Tibial nerve (tissue), 4 donors: ENCODE measurements at places on chromosomes 3 and 15.

DNA sequence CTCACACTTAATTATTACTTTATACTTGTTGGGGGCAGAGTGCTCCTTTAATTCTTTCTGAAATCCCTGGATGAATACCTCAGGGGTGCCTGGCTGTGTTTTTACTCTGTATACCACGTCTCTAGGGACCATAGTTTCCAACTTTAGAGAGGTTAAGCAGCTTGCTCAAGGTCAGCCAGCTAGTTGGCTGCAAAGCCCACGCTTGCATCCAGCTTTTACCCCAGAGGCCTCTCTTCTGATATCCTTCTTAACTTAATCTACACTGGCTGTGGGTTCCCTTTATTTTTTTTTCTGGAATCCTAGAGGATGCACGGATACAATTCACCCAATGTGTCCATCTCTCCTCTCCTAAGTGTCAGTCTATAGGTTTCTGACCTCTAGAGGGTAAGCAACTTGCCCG is 1.4 kb downstream of the PDZRN3 start:
- DNase-seq, result no peak

DNA sequence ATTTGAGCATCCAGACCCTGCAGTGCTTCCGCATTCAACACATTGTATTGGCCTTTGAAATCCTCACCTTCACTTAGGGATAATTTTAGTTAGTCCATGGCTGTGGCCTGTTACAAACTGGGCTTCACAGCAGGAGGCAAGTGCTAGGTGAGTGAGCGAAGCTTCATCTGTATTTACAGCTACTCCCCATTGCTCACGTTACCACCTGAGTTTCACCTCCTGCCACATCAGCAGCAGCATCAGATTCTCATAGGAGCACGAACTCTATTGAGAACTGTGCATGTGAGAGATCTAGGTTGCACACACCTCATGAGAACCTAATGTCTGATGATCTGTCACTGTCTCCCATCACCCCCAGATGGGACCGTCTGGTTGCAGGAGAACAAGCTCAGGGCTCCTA is 222.1 kb upstream of the NR2F2 start:
- DNase-seq, result no peak

DNA sequence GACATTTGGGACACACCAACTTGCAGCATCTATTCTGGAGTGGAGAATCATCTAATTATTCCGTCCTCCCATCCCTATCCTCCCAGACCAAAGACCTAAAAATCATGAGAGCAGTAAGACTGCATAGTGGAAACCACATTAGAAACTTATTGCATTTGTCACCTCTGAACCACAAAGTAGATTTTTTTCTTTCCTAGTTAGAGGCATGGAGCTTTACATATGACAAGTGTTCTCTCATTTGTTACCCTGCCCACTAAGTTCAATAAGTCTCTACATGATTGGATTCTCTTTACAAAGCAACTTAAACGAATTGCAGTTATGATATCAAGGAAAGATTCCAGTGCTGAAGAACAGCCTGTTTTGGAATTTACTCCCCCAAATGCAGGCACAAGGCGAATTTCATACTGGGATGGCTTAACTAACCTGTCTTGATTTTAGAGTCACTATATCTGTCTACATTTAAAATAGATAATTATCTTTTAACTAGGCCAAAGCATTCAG is 42.3 kb upstream of the LRRFIP2 start:
- no peak for DNase-seq

- no peak for DNase-seq
Measured at GRCh38 chr3:172648747-172649146, 62.1 kb downstream of the NCEH1 start.

DNA sequence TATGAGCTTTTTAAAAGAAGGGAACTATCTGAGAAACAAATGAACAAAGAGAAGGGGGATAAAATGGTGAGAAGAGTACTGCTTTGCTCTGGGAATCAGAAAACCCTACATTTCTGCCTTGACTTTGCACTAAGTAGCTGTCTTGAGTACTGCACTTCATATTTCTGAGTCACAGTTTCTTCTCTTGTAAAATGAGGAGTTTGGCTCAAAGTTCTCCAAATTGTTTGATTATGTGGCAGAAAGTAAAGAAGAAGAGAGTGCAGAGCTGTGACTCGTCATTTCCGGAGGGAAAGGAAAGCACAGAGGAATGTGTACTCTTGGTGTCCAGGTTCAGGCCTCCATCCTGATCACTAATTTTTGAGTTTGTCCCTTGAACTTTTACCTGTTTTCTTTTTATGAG is 54.7 kb downstream of the TP63 start:
- no peak for DNase-seq

DNA sequence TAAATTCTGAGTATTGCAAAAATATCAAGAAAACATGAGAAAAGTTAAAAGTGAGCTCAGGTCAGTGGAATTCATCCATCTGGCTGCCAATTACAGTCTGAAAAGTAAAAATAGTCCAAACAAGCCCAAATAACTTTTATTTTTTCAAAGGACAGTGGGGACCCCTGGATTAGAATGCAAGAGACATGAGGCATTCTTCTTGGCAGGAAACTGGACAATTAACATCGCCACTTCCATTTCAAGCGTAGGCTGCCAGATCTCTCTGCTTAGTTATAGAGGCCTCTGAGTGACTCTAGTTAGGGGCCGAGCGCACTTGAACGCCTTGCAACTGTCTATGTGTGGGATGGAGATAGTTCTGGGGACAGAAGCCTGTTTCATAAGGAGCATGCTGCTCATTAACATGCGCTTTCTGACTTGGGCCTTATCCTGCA is 189.1 kb downstream of the GHSR start:
- no peak for DNase-seq

DNA sequence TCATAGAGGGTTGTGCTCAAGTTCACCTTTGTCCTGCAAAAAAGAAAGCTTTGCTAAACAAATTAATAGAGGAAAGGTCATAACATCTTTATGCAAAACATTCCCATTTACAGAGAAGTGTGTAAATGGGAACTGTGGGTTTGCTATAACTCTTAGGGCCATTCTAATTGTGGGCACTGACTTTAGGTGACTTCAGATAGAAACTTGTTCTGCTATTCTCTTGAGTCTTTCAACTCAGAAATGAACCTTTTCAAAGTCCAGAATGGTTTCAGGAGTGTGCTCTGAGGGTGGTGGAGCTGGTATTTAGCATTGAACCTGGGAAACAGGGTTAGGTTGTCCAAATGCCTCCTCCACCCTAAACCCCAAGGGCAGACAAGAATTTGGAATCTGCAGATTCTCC is 34.0 kb downstream of the SPTSSB start:
- no peak for DNase-seq

DNA sequence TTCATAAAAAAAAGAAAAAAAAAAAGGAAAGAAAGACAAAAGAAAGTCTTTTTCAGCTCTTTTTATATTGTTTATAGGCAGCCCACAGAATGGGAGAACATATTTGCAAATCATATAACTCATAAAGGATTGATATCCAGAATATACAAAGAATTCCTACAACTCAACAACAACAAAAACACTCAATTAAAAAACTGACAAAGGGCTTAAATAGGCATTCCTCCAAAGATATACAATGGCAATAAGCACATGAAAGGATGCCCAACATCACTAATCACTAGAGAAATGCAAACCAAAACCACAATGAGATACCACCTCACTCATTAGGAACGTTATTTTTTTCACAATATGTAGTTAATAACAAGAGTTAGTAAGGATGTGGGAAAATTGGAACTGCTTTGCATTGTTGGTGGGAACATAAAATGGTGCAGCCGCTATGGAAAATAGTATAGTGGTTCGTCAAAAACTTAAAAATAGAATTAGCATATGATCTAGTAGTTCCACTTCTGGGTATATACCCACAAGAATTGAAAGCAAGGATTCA is 54.2 kb upstream of the CMTM8 start:
- DNase-seq, result no peak

DNA sequence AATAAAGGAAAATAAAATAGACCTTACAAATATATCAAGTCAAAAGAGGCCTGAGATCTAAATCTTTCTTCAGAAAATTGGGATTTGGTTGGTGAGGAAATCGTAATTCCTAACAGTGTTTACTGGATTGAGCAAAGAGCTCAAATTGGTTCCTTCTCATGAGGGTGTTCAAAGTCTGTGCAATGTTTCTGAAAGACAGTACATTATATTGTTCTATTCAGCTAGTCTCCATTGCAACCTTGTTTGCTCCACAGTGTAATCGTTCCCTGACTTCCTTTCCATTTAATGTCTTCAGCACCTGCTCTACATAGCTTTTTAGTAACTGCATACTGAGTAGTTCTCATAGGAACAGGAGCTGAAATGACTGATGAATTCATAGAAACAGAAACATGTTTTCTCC is 326.8 kb downstream of the SUCLG2 start:
- no peak for DNase-seq

DNA sequence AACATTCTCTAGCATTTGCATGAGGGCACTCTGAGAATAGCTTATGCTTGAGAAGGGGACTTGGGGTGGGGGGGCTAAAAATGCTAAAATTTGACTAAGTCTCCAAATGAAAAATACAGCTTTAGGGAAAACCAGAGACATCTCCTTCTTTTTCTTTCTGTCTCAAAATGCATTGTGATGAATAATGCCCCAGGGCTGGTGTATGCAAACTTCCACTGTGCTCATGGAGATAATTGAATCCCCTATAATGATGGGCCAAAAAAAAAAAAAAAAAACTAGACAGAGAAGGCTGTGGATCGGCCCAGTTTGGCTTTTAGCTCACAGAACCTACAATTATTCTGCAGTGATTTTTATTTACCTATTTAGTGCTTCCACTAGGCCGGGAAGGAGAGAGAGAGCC is 147.9 kb upstream of the RORA start:
- DNase-seq, result no peak

- DNase-seq, result no peak
Measured at GRCh38 chr15:48766196-48766595, 44.7 kb downstream of the CEP152 start.

GRCh38 chr3:52406791-52407510 is 38.0 kb downstream of the SEMA3G start:
- DNase-seq, result no peak

DNA sequence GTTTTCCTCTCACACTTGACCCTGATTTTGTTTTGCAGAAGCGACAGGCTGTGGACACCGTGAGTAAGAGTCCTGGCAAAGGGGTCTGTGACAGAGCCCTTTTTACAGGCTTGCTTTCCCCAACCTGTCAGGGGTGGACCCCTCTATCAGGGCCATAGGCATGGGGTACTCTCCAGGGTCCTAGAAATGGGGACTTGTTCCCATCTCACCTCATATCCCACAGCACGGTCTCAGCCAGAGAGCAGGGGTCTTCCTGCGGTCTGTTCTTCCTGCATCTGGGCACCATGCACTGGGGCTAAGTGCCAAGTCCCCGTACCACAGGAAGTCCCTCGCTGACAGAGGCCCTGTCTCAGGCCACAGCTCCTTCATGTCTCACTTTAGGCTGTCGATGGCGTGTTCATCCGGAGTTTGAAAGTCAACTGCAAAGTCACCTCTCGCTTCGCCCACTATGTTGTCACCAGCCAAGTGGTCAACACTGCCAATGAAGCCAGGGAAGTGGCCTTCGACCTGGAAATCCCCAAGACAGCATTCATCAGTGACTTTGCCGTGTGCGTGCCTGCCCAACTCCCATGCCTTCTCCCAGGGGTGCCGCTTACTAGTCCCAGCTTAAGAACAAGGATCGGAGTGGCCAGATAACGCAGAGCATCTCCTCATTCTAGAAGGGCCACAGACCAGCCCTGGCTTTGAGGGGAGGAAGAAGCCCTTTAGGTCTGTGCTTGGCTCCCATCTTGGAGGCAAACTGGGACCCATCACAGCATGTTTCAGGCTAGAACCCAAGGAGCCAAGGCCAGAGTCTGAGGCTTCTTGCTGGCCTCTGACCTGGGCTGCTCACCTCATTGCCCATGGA is 783 bp downstream of the ITIH1 start:
- no peak for DNase-seq

- DNase-seq, result no peak
Measured at GRCh38 chr3:180011927-180012326, 24.8 kb downstream of the PEX5L start.

DNA sequence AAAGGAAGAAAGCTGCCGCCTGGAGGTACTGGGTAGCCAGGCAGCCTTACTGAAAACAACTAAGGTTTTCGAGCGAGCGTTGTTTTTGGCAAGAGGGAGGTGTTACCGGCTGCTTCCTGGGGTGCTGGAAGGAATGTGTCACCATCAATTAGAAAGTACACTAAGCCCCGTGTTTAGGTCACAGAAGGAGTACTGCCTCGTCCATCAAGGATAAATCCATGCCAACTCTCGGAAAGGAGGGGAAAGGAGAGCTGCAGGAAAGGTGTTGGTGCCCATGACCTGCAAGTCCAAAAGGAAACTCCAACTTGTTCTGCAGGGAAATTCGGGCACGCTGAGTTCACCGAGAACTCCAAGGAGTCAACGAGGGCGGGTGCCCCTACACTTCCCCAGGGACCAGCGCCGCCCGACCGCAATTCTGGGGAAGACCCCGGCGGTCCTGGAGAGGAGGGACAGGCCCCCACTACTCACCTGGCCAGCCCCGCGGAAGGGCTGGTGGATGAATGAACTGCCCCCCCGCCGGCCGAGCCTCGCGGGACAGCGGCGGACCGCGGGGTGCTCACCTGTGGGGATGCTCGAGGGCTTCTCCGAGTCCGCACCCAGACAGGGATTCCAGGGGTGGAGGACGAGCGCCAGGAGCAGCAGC is 542 bp downstream of the PLOD2 start:
- DNase-seq, result peak; percentile 29

GRCh38 chr3:131957511-131957910 is 77.3 kb downstream of the CPNE4 start:
- no peak for DNase-seq

DNA sequence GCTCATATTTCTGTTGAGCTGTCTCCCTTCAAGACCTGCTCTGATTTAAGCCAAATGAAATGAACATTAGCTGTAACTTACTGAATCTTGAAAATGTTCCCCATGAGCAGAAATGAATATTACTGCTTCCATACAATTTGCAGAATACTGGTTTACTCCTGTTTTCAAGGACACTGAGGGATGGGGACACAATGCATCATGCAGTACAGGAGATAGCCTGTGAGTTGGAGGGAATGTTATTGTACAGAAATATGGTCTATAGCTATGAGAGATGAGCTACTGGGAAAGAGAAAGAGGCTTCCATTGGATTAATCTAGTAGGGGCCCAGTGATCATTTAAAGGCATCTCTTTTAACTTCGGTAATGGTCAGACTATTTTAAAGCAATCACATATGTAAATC is 798.2 kb downstream of the GRM7 start:
- no peak for DNase-seq

- no peak for DNase-seq
Measured at GRCh38 chr3:170953229-170953628, 44.8 kb upstream of the EIF5A2 start.

DNA sequence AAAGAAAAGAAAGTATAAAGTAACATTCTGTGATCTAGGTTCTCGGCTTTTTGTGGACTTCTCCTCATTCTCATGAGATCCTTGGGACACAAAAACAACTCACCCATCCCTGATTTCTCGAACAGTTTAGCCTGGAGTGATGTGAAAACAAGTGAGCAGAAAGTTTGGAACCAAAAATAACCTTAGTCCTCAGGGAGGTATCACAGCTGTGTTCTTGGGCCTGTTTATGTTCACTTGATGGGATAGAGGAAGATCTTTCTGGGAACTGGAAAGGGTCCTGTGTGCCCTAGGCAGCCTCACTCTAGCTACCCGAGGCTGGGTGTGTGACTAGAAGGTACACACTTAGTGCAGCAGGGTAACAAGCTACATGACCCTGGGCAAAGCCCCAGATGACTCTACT is 308.8 kb upstream of the PDZRN3 start:
- DNase-seq, result no peak
